Bronchial epithelial cell (primary cell): ENCODE measurements at places on chromosomes 4 and X.

GRCh38 chr4:135545616-135546317 is 1344.2 kb upstream of the PABPC4L start:
- DNase-seq: no peak

DNA sequence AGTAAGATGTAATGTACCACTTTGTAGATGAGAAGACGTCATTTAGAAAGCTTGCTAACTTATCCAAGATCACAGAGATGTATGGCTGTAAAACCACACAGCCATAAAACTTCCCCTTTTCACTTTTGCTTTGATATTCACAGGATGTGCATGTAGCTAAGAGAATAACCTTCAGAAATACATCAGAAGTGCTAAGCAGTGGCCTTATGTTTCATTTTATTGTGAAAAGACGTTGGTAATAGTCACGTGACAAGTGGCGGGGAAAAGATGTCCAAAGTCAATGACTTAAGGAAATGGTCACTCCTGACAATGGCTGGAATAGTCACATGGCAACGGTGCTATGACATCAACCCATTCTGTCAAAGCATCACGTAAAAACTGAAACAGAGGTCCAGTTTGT is 12.9 kb upstream of the WDR17 start:
- no peak for DNase-seq

DNA sequence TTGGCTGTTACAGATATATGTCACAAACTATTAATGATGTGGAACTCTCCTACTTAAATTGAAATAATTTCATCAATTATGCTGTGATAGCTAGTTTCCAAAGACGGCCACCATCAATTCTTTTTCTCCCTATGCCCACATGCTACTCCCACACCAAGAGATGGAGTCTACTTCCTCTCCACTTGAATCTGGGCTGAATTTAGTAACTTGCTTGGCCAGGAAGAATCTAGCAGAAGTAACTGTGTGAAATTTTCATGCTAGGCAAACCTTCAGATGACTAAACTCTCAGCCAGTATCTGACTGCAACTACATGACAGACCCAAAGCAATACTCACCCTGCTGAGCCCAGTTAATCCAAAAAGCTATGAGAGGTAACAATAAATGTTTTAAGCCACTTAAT is 3.2 kb downstream of the SEPSECS start:
- no peak for DNase-seq

- peak; percentile 35 for DNase-seq
These were observed 38.3 kb upstream of the MMAA start for GRCh38 chr4:145580906-145581305.

DNA sequence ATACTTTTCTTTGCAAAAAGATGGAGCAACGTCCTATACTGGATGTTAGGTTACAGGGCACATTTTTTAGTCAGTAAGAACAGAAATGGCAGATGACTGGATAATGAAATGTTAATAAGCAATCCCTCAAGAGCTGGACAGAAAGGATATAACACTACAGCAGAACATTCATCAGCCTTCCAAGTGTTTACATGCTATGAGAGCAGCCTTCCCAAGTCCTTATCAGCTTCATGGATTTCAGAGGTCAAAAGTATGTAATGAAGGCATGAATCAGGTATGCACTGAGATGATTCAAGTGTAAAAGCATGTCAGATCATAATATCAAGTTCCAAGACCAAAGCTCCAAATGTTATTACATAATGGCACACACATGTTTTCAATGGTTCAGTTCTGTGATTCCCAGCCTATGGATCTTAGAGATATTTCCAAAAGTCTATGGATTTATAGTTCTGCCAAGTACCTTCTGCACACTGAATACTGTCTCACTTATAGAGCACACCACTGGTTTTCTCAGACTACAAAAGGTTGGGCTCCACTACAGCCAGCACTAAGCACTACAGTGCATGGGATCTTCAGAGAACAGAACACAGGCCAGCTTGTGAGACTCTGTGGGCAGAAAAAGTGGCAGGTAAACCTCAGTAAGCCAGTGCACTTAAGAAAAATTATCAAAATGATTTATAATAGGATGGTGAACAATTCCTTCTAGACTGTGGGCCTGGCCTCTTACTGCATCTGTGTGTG is 49.2 kb downstream of the GPC4 start:
- peak; percentile 49 for DNase-seq

DNA sequence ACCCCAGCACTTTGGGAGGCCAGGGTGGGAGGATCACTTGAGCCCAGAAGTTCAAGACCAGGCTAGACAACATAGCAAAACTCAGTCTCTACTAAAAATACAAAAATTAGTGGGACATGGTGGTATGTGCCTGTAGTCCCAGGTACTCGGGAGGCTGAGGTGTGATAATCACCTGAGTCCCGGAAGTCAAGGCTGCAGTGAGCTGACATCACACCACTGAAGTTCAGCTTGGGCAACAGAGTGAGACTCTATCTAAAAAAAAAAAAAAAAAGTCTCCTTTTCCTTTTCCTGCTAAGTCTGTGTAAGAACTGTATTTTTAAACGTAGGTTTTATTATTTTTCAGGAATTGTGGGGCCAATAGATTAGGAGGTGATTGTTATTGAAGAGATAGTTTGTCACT is 356.7 kb downstream of the ARHGAP24 start:
- no peak for DNase-seq

DNA sequence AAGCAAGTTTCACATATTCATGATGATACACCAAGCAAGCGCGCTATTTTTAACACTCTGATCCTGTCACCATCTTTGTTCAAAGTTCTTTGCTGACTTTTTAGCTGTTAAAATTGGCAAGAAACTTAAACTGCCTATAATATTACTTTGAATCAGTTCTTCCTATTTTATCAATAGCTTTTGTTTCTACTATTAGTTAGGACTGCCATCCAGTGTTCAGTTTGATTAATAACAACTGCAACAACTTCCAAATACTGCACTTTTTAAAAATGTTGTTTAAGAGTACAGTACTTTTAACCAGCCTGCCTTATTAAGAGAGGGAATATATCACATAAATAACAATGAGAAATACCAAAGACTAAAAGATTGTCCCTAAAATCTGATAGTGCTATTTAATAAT is 614.3 kb downstream of the FAM133A start:
- DNase-seq: peak; percentile 1

DNA sequence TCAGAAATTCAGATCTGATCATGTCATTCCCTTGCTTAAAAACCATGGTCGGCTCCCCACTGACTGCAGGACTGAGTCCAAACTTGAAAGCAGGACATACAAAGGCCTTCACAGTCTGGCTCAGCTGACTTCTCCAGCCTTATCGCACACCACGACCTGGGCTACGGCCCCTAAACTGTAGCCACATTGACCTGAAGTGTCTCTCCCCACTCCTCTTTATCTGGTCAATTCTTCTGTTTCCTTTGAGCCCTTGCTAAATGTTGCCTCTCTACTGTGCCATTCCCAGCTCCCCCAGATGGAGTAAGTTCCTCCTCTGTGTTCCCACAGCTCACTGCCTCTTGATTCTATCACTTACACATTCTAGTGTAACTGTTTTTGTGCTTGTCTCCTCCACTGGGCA is 60.5 kb upstream of the CITED1 start:
- no peak for DNase-seq

GRCh38 chr4:74499986-74500781 is 55.2 kb downstream of the AREG start:
- no peak for DNase-seq

DNA sequence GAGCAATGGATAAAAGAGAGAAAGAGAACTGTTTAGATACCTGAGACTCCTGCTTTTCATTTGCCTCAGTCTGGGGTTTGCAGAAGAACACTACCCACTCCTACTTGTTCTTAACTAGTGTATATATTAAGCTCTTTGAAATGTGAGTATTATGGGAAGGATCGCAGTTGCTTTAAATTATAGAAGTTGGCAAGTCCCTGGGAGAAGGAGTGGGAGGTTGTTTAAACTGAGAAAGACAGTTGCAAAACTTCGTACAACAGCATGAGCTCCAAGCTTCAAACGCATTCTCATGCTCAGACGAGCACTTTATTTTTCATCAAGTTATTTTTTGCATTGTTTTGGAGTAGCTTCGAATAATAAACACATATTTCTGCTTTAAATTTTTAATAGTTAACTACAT is 88.1 kb upstream of the C1QTNF7 start:
- DNase-seq: no peak

GRCh38 chr4:170875868-170876267 is 786.1 kb upstream of the AADAT start:
- DNase-seq: no peak

DNA sequence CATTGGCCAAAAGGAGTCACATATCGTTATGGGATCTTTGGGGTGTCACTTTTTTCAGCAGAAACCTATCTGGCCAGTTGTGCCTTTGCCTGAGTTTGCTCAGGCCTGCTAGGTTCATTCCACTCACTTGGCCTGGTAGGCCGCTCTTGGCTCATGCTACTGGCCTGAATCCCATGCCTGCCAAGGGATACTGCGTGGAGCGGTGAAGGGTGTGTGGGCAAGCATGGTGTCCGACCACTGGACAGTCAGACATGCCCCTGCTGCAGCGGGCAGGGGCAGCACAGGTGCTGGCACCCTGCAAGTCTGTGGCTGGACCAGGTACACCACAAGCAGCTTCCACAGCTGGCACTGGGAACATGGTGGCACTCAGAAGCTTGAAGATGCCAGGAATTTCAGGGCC is 11.3 kb upstream of the PPM1K start:
- no peak for DNase-seq

DNA sequence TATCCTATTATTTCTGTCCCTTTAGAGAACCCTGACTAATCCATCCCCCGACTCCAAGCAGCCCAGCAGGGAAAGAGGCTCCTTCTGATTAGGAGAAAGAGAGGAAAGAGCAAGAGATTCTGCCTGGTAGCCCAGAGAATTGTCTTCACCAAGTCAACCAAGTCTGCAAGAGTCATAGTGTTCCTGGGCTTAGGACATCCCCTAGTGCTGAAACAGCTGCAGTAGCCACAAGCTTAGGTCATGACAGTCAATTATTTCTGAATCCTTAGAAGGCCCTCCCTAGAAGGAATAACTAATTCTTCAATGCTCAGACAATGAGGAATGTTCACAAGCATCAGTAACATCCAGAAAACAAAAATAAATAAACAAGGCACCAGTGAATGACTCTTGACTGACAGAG is 480.3 kb upstream of the GRIA3 start:
- DNase-seq: peak; percentile 5

- peak; percentile 10 for DNase-seq
These were observed 207.3 kb downstream of the ANKRD50 start for GRCh38 chr4:124505211-124505610.

DNA sequence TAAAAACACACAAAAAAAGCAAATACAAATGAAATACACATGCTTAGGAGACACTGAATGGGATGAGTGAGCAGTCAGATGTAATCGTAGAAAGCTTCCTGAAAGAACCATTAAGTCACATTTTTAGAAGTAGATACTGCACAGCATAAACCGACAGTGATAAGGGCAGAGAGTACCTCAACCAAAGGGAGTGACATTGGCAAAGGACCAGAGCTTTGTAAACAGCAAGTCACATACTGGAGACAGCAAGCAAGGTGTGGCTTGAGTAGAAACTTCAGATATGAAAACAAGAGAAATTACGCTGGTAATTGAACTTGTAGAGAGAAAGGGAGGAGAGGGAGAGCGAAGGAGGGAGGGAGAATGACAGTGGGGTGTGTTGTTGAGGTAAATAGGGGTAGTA is 92.0 kb downstream of the CHRDL1 start:
- no peak for DNase-seq

DNA sequence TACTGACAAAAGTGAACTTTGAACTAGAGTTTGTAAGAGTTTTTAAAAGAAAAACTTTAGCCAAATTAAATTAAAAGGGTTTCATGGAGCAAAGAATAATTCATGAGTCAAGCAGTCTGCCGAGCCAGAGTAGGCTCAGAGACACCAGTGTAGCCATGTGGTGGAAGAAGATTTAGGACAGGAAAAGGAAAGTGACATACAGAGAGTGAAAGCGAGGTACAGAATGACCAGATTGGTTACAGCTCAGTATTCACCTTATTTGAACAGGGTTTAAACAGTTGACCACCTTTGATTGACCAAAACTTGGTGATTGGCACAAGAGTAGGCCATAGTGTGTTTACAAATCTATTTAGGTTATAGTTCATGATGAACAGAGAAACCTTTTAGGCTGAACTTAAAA is 377.8 kb downstream of the KLHL4 start:
- DNase-seq: no peak

- DNase-seq: no peak
These were observed 72.2 kb downstream of the PPP3CA start for GRCh38 chr4:101274888-101275752.

GRCh38 chr4:127889903-127890302 is 9.2 kb downstream of the PLK4 start:
- DNase-seq: no peak

DNA sequence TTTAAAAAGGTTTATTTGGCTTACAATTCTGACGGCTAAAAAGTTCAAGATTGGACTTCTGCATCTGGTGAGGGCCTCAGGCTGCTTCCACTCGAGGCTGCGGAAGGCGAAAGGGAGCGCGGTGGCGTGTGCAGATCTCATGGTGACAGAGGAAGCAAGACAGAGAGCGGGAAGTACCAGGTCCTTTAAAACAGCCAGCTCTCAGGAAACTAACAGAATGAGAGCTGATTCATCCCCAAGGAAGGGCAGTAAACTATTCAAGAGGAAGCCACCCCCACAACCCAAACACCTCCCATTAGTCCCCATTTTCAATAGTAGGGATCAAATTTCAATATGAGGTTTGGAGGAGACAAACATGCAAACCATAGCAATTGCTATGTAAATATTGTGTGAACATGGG is 2144.2 kb upstream of the AGA start:
- DNase-seq: no peak

GRCh38 chr4:149985981-149986380 is 92.3 kb upstream of the DCLK2 start:
- no peak for DNase-seq

DNA sequence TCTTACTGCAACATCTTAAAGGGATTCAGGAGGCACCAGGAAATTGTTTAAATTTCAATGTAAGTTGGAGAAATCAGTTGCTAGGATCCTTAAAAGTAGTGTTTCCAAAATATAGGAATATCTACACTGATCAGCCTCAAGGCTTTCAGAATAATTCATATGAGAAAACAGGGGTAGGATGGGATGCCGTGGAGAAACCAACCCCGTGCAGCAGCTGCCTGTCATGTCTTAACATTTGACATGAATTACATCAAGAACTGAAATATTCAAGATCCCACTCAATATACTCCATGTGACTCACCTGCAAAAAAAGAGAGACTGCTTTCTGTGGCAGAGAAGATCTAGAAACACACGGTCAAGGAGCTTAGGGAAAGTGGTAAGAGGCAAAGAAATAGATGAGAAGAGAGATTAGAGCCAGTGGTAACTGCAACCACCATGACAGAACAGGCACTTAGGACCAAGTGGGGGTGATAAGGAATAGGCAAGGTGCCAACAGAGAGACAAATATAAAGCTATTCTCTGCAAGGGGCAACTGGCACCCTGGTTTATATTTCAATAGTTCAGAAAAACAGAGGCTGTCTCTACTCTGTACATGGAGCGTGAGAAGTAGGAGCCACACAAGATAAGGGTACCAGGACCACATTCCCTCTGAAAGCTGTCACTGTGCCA is 64.0 kb downstream of the SLC39A8 start:
- no peak for DNase-seq

- DNase-seq: peak; percentile 26
These were observed 111.3 kb downstream of the ARHGAP10 start for GRCh38 chr4:147843162-147843561.
